ENCODE measurements at places on chromosomes 7 and 10.

DNA sequence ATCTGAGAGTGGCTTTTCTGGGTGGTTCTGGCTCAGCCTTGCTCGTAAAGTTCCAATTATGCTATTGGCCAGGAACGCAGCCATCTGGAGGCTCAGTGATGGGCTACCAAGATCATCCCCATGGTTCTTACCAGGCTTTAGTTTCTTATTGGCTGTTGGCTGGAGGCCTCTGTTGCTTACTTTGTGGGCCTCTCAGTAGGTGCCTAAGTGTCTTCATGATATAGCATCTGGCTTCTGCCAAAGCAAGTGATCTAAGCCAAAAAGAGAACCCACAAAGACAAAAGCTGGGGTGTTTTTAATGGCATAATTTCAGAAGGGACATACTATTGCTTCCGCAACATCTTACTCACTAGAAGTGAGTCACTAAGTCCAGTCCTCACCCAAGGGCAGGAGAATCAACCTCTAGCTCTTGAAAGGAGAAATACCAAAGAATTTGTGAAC lies 132.0 kb upstream of the MDFIC start:
- DNase-seq, result no peak

DNA sequence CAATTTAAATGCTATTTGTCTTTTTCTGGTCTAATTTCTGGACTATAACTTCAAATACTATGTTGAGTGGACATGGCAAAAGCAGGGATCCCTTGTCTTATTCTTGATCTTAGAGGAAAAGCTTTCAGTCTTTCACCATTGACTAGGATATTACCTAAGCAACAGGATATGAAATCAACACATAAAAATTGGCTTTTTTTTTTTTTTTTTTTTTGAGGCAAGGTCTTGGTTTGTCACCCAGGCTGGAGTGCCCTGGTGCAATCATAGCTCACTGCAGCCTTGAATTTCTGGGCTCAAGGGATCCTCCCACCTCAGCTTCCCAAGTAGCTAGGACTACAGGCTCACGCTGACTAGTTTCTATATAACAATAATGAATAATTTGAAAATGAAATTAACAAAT lies 90.8 kb downstream of the JMJD1C start:
- no peak for DNase-seq

DNA sequence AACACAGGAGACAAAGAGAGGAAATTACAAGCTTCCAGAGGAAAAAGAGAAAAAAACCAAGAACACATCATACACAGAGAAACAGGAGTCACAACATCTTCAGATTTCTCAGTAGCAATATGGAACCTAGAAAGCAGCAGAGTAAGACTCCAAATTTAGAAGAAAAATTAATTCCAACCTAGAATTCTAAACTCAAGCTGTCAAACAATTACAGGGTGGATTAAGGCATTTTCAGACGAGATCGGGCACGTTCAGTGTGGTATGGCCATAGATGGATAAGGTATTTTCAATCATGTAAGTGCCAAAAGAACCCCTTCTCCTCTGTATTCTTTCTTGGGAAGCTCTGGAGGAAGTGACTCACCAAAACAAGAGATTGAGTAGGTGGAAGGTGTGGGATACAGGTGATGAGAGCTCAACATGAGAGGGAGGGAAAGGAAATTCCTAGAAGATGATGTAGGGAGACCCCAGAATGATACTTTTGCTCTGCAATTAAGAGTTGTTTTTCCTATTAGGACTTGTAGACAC lies 51.6 kb downstream of the FAM204A start:
- DNase-seq, result no peak

- no peak for DNase-seq
Observed at GRCh38 chr7:128270826-128271272, 29.8 kb downstream of the LEP start.

- DNase-seq, result no peak
Observed at GRCh38 chr7:16651396-16652239, 5.6 kb downstream of the BZW2 start.

- no peak for DNase-seq
Observed at GRCh38 chr7:131769241-131769640, 212.8 kb upstream of the PODXL start.

GRCh38 chr10:43978091-43978490 lies 329.4 kb upstream of the ZNF32 start:
- DNase-seq, result no peak

DNA sequence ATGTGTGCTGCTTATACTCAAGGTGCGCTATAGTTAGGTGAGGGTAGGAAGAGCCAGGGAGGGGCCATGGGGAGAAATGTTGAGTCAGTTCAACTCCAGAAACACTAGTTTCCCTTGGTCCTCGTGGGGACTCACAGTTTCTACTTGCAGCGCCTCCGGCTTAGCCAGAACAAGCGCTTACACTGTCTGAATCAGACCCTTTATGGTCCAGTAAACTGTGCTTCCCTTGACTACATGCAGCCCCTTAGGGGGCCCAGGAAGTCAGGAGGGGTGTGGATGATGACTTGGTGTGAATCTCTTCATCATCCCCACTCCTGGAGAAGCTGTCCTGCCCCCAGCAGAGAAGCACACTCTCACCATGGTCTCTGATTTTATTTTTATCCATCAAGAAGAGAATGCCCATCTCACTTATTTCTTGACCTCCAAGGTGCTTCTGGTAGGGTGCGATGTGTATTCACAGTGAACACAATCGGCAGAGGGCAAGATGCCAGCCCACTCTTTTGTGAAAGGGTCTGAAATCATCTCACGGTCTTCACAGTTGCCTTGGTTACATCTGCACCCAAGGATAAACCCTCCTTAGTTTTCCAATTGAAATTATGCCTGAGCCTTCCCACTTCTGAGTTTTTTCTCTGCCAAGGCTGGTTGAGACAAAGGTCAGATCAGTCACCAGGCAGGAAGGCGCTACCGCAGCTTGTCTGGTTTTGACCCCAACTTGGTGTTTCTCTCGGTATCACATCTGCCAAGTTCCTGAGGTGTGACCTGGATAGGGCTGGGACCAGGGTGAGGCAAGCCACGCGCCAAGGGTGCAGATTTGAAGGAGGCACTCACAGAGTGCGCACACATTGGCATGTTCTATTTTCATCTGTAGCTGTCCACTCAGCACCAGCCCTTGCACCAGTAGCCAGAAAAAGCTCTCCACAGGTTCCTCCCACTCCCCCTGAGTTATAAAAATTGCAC lies 62.7 kb upstream of the LRRC4 start:
- no peak for DNase-seq

DNA sequence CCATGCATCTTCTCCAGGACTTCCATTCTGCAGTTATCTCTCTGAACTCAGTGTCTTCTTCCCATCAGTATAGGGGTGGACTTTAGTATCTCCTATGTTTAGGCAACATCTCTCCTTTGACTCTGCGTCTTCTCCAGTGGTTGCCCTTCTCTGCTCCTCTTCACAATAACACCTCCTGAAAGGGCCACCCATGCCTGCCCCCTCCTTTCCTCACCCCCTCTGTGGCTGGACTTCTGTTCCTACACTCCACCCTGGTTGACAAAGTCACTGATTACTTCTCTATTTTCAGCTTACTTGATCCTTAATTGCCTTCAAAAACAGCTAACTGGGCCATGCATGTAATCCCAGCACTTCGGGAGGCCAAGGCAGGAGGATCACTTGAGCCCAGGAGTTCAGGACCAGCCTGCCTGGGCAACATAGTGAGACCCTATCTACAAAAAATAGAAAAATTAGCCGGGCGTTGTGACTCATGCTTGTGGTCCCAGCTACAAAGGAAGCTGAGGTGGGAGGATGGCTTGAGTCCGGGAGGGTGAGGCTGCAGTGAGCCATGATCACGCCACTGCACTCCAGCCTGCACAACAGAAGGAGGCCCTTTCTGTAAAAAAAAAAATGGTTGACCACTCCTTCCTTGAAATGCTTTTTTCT lies 13.7 kb downstream of the SRGN start:
- no peak for DNase-seq

GRCh38 chr7:6012355-6013104 lies 3.5 kb downstream of the AIMP2 start:
- no peak for DNase-seq

DNA sequence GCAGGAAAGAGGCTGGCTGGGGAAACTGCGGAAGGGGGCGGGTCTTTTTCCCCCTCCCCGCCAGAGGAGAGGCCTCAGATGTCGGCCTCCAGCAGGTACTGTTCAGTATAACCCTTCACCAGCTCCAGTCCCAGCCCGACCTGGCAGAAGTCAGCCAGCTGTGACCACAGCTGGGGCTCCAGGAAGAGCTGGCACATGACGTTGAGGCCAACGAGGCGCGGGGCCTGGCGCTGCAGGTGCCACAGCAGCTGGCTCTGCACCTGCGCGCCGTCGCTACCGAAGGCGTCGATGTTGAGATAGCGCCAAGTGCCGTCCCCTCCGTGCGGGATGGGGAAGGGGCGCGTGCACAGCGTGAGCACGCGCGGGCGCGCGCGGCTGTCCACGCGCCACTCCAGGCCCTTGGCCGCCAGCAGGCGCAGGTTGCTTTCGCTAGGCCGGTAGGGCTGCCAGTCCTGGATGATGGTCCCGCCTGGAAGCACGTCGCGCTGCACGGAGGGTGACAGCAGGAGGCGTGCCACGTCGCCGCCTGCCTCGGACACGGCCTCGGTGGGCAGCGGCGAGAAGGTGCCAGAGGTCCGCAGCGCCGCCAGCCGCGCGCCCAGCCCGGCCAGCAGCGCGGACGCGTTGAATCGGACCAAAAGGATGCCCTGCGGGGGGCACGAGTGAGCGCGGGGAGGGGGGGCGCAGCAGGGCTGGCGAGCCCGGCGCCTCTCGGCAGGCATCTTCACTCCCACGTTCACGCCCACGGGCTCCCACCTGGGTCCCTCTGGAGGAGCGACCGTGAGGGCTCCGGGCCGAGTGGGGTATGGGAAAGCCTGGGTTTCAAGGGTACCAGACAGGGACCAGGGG lies 6.9 kb upstream of the VGF start:
- peak; percentile 36 for DNase-seq

DNA sequence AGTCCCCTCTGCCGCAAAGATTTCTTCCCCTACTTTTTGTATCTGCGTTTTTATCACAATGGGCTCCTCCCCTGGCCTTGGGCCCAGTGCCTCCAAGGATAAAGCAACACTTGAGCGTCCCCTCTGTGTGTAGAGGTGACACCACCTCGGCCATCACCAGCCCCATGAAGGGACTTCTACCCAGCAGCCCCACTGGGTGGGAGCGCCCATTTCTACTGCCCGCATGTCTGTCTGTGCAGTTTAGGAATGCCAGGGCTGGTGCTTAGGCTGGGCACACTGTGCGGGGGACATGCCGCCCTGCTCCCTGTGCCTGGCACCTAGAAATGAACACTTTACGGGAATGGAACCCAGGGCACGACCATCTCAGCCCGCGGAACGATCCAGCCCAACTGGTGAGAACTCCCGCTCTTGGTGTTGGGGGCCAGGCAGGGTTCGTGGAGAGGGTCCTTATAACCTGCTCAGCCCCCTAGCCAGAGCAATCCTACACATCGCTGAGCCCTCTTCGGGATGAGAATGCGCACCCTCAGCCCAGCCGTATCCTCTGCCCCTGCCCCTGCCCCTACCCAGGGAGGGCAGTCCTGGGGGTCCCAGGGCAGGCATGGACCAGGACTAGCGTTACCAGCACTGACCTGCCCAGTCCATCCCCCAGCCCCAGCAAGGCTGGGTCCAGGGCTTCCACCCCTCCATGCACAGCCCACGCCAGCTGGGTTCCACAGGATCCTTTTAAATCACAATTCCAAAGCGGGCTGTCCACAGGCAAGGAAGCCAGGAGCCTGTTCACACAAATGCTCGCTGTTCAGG lies 12.8 kb downstream of the CRYGN start:
- DNase-seq, result no peak

DNA sequence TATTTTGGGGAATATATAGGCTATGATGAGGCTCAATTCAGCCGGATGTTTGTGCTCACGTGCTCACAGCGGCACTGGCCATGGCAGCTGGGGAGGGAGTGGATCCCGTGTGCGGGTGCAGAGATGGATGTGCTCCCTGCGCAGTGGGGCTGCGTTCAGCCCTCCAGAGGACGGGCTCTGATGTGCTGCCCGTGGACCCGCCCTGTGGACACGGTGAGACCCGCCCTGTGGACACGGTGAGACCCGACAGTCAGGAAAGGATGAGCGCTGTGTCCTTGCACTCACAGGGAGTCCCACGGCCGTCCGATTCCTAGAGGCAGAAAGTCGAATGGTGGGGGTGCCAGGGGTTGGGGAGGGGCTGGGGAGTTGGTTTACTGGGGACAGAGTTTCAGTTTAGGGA lies 89.0 kb downstream of the DNAJB6 start:
- DNase-seq, result no peak

- no peak for DNase-seq
Observed at GRCh38 chr10:86938260-86938659, 19.2 kb downstream of the MMRN2 start.

DNA sequence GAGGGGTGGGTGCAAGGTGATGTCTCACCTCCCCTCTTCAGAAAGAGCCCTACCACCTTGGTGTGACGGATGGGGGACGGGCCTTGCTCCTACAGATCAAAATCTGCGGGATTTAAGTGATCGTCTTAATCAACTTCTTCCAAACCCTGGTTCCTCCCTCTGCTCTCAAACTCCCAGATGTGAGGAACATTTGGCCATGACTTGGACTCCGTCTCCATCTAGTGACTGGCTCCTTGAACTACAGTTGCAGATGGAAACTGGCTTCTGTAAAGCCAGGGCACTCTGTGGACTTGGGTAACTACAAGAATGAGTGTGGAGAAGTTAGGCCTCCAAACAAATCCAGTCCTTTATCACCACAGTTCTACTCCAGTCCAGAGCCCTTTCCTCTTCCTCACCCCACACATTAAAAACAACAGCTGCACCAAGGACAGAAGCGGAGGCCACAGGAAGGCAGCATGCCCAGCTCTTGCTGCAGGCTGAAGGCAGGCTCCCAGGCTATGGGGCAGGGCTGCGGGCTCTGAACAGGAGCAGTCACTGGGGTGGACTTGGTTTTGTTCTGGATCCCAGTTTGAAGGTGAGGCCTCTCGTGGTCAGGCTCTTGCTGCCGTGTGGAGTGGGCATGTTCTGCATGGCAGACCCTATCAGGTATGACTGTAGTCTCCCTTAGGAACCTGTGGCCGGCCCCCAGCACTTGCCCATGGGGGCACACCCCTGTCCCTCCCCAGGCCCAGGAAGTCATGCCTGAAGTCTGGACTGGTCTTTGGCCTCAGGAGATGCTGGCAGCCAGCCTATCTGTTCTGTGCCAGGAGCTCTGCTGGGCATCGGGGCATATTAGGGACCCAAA lies 79.4 kb downstream of the VWC2 start:
- peak; percentile 68 for DNase-seq

GRCh38 chr10:52357971-52358370 lies 43.9 kb downstream of the DKK1 start:
- no peak for DNase-seq

- no peak for DNase-seq
Observed at GRCh38 chr10:33287112-33287511, 47.4 kb downstream of the NRP1 start.

DNA sequence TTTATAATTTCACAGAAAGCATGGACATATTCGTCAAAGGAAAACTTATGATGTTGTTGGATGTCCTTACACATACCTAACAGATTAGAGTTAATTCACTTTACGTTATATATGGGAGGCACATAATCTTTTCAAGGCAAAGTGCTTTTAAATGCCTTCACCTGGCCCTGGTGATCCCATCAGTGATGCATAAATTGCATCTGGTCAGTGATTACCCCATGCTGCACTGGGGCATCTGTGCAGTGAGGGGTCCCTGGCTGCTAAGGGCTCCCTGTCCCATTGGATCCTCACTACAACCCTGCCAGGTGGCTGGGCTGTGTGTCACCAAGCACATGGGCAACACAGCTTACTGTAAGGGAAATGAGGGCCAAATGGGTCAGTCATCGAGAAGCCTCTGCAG lies 441.1 kb downstream of the RPS24 start:
- DNase-seq, result no peak

GRCh38 chr10:8616166-8616565 lies 561.7 kb downstream of the GATA3 start:
- no peak for DNase-seq

Measured in SK-N-SH (cell line).